ENCODE measurements at places on chromosomes 16 and 17.

- DNase-seq: no peak
Observed at GRCh38 chr17:2931876-2932275, 131.5 kb downstream of the OR1D5 start.

DNA sequence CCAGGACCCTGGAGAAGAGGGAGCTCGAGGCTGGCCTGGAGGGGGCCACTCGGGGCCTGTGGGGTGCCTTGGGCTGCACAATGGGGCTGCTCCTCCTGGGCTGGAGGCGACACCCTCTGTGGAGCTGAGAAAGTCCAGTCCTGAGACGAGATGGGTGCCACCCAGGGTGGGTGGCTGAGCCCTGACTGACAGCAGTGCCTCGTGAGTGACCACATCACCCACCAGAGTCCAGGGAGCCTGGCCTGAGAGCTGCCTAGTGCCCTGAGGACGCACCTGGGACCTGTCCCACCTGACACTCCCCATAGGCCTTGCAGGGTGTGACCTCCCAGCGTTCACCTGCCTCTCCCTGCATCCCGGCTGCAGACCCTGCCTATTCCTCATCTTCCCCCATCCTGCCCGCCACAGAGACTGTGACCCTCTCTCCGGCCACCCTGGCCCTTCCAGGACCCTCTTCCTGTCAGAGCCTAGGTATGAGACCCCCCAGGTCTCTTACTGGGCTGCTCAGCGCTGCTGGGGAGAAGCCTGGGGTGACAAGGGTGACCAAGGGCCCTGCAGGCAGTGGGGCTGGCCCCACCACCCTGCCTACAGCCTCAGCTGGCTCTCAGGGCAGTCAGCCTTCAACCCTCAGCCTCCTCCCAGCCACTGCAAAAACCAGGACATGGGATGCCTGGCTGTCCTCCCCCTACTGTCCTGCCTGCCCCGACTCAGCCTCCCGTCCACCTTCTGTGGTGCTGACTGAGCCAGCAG lies 41.2 kb downstream of the TNFRSF13B start:
- no peak for DNase-seq

DNA sequence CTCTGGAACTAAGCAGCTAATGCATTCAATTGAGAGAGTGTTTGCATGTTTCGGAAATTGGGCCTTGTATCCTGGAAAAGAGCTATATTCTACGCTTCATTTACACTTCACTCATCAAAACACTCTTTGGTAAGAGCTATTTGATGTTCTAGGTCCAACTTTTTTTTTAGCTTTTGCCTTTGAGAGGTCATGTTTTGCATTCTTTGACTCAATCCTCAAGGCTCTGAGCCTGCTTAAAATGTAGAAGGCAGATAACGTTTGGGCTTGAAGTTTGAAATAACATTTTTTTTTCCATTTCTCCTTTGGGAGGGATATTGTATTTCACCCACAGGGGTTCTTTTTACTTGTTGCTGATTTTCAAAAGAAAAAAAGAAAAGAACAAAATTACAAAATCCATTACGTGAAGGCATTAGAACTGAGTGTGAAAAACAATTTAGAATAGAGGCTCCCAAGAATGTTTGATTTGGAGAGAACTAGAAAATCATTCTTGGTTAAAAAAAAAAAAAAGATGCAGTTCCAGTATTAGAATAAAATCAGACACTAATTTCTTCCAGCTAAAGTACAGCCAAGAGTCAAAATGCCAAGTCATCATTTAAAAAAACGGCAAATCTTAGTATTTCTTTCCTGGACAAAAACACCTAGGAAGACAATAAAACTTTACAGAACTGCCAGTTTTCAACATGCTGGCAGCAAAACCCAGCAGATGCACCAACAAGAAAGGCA lies 268.5 kb downstream of the GRIN2A start:
- no peak for DNase-seq

- peak; percentile 29 for DNase-seq
Observed at GRCh38 chr17:68431661-68432071, 25.6 kb downstream of the WIPI1 start.

DNA sequence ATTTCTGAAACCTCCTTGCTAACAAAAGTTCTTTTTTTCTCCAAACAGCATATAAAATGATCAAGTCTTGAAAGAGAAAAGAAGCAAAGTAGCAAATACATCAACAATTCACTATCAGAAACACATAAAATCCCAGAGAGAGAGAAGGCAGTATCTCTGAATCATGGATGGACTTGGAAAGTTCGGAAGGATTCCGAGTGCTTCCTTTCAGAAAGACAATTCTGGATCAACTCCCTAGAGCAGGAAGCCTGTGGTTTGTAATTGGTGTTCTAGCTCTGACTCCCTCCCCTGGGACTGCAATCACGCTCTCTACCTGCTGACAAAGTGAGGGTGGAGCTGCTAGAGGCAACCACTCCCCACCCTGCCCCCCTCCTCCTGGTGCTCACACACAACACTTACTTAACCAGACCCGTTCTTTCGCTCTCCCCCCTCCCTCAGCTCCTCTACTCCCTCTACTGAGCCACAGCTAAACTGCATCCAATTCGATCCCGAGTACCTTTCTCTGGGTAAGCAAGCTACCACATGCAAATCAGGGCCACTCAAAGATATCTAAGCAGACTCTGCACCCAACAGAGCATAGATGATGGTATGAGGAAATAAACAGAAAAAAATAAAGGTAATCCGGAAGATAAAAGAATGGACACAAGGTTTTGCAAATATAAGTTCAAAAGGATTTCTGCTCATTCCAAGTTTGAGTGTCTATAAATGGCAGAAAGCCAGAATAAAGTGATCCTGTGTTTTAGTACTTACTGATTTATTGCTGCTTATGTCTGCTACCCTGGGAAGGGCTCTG lies at the start of gene RNF43:
Gene RNF43 (minus strand): TSS at position 235 of the 793 bp plus-strand sequence. CDS start 1,957 bp downstream, outside the sequence.
- peak; percentile 82 for DNase-seq

GRCh38 chr17:81483085-81483861 lies 29.3 kb downstream of the ACTG1 start:
- no peak for DNase-seq

- DNase-seq: no peak
Observed at GRCh38 chr16:67264866-67265265, 14.5 kb upstream of the PLEKHG4 start.

DNA sequence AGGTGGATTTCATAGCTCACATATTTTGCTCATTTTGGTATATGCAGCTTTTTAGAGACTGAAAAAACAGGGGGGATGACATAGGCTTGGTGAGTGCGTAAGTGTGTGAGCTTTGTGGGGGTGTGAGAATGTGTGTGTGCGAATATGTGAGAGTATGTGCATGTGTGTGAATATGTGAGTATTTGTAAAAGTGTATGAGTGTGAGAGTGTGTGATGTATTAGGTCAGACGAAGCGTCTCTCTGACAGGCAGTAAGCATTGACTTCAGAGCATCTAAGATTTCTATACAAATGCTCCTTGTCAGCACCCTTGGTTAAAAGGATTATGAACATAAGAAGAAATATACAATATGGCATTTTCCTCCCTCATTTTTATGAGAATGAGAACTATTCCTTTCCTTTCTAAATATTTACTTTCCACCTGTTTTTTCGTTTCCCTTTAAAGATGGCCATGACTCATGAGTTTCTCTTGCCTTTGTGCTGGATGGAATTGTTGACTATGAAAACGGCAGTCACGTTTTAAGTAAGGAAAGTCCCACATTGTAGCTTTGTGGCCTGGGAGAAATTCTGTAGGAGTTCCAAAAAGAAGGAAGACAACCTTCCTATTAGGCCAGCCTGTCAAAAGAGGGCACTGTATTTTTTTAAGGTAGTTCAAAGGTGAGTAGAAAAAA lies 276.4 kb downstream of the FOXL1 start:
- DNase-seq: no peak

DNA sequence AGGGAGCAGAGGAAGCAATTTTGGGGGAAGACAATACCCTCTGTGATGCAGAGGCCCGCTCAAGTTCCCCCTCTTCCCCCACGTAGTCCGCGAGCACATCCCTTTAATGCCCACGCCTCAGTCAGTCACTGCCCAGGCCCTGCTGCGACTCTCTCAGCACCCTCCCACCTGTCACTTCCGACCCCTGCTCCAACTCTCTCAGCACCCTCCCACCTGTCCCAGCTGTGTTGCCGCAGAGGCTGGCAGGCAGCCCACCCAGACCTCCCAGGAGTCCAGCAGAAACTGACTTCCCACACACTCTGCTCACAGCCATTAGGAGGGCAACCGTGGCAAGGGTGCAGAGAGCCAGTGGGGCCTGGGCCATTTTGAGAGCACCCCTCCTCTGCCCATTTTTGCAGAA lies 92.7 kb downstream of the WSCD1 start:
- no peak for DNase-seq

DNA sequence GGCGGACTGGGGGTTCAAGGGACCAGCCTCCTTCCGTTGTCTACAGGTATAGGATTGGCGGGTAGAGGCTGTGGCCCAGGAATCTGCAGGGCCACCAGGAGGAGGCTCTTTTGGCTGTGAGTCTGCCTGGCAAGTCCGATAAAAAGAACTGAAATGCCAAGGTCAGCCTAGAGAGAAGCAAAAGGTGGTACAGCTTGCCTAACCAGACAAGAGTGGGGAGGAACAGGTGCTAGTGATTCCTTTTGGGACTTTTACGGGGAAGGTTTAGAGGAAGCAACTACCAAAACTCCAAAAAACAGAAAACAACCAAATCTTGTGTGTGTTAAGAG lies 5.6 kb upstream of the EVPL start:
- no peak for DNase-seq

Data from stimulated activated CD4-positive, alpha-beta T cell treated with anti-CD3 and anti-CD28 coated beads, Interleukin-12 subunit alpha, Interleukin-12 subunit beta, amount 100 ng/mL, for 48 hours (primary cell).